ENCODE measurements at places on chromosomes 7 and 10. TPM values are rescaled to one million over a fixed set of nuclear protein-coding genes. Genes with fewer than 3 reads are reported as not detected.
A peak's percentile ranks its signal among the peaks of the same experiment; 100 is the strongest.

Gene HMX3
- total RNA-seq = not detected

Gene CALML3
- total RNA-seq = not detected

Gene CTAGE4
- 6.0 TPM for total RNA-seq

Gene ACHE
- 1.8 TPM for total RNA-seq

Gene TET1
- total RNA-seq = 2.7 TPM

Gene VPS26A
- 65.1 TPM for total RNA-seq

Gene DENND2A
- 0.12 TPM for total RNA-seq

Gene BAIAP2L1
- 61.2 TPM for total RNA-seq

Gene ZC3HAV1
- 23.7 TPM for total RNA-seq

DNA sequence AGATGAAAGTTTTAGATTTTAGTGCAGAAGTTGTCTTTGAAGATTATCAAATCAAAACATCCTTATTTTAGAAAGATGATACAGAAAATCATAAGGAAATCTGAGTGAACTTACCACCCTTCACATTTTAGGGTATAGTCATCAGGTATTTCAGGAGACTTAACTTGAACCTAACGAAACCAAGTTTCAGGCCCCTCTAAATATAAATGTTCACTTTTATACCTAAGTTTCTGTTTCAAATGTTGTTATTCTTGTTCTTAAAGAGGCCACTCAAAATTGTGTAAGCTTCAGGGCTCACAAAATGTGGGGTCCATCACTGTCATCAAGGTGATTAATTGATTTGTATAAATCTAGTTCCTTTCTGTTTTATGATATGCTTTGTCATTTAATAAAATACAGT is 216.2 kb downstream of the KIAA1217 start:
- DNase-seq = no peak
- 0 out of 2 replicates have a peak, but pooled peaks cover 5% of the 10 kb centered on the region for H3K4me1 ChIP-seq
- no peaks in the 10 kb centered on the region for H3K27me3 ChIP-seq
- H3K4me3 ChIP-seq = no peak overlapping the region
- H3K36me3 ChIP-seq = no peaks in the 10 kb centered on the region
- no peak overlapping the region for H3K27ac ChIP-seq

DNA sequence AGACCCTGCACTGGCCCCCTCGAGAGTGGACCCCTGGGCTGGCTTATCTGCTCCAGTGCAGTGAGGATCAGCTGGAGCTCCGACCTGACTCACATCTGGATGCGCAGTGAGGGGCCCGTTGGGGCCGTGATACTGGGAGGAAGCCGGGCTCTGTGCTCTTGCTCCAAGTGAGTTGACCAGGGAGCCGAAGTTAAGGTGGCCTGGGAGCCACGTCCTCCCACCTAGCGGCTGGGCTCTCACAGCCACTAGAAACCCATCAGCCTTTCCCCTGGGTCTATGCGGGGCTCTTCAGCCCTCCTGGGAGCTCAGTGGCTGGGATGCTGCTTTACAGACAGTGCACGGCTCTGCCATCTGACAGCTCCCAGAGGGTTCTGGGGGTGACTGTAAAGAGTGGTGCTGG is 9.1 kb downstream of the ALKBH4 start:
- no peak for DNase-seq
- H3K27me3 ChIP-seq = no peaks in the 10 kb centered on the region
- no peak overlapping the region for H3K4me3 ChIP-seq
- peaks cover 23% of the 10 kb centered on the region for H3K4me1 ChIP-seq
- H3K36me3 ChIP-seq = no peaks in the 10 kb centered on the region

GRCh38 chr10:103491729-103492364 is 1.7 kb upstream of the NEURL1 start:
- no peak overlapping the region for H3K4me3 ChIP-seq
- H3K4me1 ChIP-seq = peaks cover 28% of the 10 kb centered on the region
- peak; percentile 44 for DNase-seq
- no peaks in the 10 kb centered on the region for H3K36me3 ChIP-seq
- no peaks in the 10 kb centered on the region for H3K27me3 ChIP-seq
- no peak overlapping the region for H3K27ac ChIP-seq

GRCh38 chr7:47298636-47299035 is 283.3 kb downstream of the TNS3 start:
- H3K4me1 ChIP-seq = no peaks in the 10 kb centered on the region
- H3K27ac ChIP-seq = no peak overlapping the region
- H3K36me3 ChIP-seq = no peaks in the 10 kb centered on the region

GRCh38 chr7:155255621-155256020 is 42.1 kb upstream of the INSIG1 start:
- H3K27ac ChIP-seq = no peak overlapping the region
- no peaks in the 10 kb centered on the region for H3K36me3 ChIP-seq
- H3K4me1 ChIP-seq = no peaks in the 10 kb centered on the region
- H3K27me3 ChIP-seq = no peaks in the 10 kb centered on the region
- DNase-seq = no peak
- no peak overlapping the region for H3K4me3 ChIP-seq

GRCh38 chr7:23211589-23211988 is 29.7 kb downstream of the NUP42 start:
- no peaks in the 10 kb centered on the region for H3K36me3 ChIP-seq
- H3K27me3 ChIP-seq = no peaks in the 10 kb centered on the region
- H3K4me1 ChIP-seq = no peaks in the 10 kb centered on the region
- H3K27ac ChIP-seq = no peak overlapping the region
- H3K4me3 ChIP-seq = no peak overlapping the region
- DNase-seq = no peak

DNA sequence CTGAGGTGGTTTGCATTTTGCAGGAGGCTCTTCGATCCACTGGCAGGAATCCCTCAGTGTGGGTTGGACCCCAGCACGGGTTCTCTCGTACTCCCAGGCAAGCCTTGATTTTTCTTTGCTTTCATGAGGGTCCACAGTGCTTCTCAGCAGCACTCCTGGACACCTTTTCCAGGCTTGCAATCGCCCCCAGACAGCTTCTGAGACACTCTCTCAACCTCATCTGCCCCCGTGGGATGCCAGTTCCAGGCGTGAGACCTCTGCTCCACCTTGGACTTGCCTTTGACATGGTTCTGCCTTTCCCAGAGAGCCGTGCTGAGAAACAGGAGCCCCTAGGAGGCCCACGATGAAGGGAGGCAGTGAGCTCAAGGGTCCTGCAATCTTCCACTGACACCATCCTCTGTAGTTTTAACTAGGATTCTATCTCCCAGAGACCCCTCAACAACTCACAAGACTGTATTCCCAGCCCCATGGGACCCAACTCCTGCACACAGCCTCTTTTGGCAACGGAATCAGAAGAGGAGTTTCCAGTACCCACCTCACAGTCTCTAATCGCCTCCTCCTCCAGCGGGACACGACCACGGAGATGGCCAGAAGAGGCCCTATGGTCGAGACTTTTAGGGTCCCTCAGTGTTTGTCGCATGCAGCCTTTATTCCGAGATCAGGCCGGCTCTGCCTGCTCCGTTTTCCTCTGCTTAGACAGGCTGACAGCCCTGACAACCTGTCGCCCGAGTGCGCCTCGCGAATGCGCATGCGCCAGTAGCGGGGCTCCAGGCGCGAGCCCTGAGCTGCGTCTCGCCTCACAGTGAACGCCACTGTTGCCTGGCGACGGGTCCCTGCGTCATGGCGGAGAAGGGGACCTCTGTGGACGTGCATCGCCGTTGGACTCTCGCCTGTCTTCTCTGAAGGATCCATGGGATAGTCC is 26.0 kb upstream of the ZNF273 start:
- no peaks in the 10 kb centered on the region for H3K27me3 ChIP-seq
- no peaks in the 10 kb centered on the region for H3K36me3 ChIP-seq
- DNase-seq = no peak
- no peak overlapping the region for H3K4me3 ChIP-seq
- no peak overlapping the region for H3K27ac ChIP-seq

GRCh38 chr7:43954524-43955228 is 28.4 kb downstream of the UBE2D4 start:
- DNase-seq = peak; percentile 34
- H3K27me3 ChIP-seq = no peaks in the 10 kb centered on the region
- H3K4me1 ChIP-seq = no peaks in the 10 kb centered on the region
- H3K4me3 ChIP-seq = no peak overlapping the region

- no peaks in the 10 kb centered on the region for H3K4me1 ChIP-seq
- no peak overlapping the region for H3K27ac ChIP-seq
- DNase-seq = no peak
- no peaks in the 10 kb centered on the region for H3K27me3 ChIP-seq
- H3K36me3 ChIP-seq = no peaks in the 10 kb centered on the region
These were observed 159.5 kb upstream of the AGR3 start for GRCh38 chr7:17041324-17041723.

- H3K36me3 ChIP-seq = no peaks in the 10 kb centered on the region
- H3K27me3 ChIP-seq = no peaks in the 10 kb centered on the region
- H3K27ac ChIP-seq = no peak overlapping the region
- DNase-seq = no peak
These were observed 949.7 kb upstream of the C7orf33 start for GRCh38 chr7:147640821-147641220.

GRCh38 chr10:63421591-63421990 is 44.2 kb downstream of the JMJD1C start:
- no peak overlapping the region for H3K4me3 ChIP-seq
- no peak overlapping the region for H3K27ac ChIP-seq
